ENCODE measurements at places on chromosomes 7 and 10.

DNA sequence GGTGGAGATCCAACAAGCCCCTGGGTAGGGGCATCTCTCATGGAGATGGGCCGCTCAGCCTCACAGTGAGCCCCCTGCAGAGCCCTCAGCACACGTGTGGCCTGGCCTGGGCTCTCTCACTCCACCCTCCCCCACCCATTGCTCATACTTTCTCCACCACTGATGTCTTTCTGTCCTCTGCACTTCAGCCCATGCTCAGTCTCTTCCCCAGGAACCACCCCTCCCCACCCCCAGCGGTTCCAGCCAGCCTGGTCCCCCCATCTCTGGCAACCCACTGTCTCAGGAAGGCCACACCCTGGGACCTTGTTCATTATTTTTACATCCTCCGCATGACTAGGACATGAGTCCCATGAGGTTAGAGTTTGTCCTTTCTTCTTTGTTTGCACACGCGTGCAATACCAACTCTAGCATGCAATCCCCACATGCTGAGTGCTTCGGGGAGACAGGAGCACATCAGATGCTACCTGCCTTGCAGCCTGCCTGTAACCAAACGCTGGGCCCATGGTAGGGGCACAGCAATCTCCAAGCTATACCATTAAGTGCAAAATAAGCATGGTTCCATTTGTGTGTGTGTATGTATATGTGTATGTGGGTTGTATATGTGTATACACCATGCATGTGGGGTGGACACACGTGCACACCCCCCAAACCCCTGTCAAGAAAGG is 408.4 kb upstream of the FOXK1 start:
- DNase-seq, result no peak

GRCh38 chr10:77807706-77808105 is 118.8 kb downstream of the DLG5 start:
- DNase-seq, result no peak

- DNase-seq, result no peak
Observed at GRCh38 chr7:115274-115911, 77.0 kb upstream of the FAM20C start.

- no peak for DNase-seq
Observed at GRCh38 chr7:52211930-52212329, 823.5 kb upstream of the POM121L12 start.
